B cell (primary cell): ENCODE measurements at places on chromosomes 7 and 10.

DNA sequence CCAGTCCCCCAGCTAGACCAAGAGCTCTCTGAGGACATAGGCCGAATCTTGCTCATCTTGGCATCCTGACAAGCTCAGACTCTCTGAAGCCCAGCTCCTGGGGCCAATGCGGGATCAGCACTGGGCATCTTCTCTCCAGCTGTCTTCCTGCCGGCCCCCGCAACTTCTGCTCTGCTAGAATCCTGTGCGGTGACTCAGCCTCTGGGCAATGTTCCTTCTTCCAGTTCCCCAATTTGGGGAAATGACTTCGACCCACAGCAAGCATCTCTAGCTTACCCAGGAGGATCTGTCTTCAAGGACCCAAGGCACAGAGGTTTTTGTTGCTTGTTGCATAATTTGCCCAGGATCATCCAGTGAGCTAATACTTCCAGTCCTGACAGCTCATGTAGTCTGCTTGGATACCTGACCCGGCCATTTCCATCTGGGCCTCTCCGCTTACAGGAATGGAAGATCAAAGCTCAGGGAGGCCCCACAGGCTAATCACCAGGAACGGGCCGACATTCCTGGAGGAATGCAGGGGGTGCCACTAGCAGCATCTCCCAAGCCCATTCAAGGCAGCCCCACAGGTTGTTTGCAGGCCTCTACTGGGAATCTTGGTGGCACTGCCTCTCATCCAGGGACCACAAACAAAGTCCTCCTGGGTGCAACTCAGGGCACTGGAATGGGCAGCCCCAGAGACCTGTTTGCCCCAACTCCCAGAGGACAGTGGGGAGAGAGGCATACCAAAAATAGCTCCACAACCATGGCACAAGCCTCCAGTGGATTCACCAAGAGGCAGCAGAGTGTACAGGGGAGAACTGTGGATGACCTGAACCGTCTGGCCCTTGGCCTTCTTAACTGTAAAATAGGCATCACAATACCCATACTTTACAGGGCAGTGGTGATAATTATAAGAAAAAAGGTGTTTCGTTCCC, 151.9 kb downstream of the NEURL1 start:
- DNase-seq = no peak

GRCh38 chr10:51386248-51386885, 312.1 kb downstream of the PRKG1 start:
- DNase-seq = no peak

DNA sequence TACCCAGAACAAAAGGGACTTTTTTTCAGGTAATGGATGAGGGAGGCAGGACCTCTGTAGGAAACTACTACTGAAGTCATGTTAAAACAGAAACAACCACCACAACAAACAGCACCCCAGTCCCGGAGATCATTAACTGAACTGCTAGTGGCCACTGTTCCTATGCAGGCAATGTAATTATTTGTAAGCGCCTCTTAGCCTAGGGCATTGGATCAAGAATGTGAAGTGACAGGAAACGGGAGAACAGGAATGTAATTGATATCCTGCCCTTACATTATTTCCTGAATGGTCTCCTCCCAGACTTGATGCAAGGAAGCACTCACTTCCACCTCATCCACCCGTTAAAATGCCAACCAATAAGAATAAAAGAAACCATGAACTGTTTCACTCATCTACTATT, 16.7 kb upstream of the GAD2 start:
- no peak for DNase-seq

DNA sequence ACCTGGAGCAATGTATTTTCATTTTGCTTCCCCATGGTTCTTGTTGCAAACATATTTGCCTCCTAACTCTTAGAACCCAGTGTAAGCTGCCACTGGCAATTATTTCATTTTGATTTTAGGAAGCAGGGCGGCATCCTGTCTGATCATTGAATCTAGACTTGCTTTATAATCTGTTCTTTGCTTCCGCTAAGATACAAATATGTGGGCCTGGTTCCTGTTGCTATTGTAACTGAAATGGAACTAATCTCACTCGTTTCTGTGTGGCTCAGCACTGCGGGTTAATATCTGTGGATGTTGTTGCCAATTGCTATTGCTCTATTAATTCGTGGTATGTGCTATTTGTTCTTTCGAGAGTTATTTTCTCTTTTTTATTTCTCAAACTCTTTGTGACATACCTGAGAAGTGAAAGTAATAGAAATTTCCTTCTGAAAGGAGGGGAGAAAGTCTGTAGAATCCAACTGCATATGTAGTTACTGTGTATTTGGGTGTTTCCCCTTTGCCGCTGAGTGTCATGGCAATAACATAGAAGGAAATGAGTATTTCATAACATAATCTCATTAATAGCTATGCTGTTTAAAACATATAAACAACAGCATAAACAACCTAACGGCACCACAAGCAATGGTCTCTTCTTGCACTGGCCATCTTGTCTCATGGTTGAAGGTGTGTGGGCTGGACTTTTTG, 62.4 kb downstream of the FZD1 start:
- no peak for DNase-seq

- no peak for DNase-seq
These were observed 904.6 kb upstream of the SORCS1 start for GRCh38 chr10:108069096-108069495.

DNA sequence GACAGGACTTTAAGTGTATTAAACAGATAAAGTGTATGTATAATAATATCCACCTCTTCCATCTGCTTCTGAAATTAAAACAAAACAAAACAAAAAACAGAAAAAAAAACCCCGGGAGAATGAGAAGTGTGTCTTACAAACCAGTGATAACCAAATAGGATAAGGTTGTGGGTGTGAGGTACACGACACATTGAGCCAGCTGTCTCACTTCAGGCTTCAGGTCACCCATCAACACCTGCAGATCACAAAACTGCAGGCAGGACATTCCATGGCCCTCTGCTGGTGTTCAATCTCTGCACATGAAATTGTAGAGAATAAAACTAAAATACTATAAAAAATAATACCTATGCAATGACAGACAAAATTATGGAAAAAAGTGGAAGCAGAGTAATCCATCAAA, 339.9 kb downstream of the SFMBT2 start:
- no peak for DNase-seq

- DNase-seq = no peak
These were observed 54.4 kb downstream of the ITGB8 start for GRCh38 chr7:20385126-20385525.

- DNase-seq = no peak
These were observed 144.0 kb upstream of the RET start for GRCh38 chr10:42932735-42933447.

- DNase-seq = no peak
These were observed 35.4 kb upstream of the WNT8B start for GRCh38 chr10:100427374-100427773.

DNA sequence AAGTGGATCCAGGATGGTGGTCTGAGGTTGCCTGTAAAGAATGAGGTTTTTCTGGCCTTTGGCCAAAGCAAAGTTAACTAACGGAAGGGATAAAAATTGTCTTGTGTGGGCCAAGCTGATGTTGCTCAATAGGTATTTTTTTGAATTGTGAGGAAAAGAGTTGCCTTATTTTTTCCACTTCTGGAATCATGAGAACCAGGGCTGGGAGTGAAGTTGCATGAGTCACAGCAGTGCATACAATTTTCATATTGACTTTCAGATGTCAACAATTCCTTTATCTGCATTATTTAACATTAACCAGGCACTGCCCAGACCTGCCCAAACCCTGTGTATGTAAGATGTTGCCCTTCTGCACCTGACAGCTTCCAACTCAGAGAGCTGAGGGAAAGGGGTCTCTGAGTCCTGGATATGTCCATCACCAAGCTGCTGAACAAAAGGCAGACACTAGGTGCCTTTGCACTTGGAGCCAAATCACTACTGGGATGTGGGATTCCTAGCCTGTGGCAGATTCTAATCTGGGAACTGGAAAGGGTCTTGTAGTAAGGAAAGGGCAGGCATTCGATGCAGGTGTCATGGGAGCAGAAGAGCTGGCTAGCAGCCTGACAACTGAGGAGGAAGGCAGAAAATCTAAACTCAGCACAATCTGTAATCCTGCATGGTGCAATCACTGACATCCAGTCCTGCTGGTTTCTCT, 52.3 kb upstream of the SLC35B4 start:
- DNase-seq = no peak

DNA sequence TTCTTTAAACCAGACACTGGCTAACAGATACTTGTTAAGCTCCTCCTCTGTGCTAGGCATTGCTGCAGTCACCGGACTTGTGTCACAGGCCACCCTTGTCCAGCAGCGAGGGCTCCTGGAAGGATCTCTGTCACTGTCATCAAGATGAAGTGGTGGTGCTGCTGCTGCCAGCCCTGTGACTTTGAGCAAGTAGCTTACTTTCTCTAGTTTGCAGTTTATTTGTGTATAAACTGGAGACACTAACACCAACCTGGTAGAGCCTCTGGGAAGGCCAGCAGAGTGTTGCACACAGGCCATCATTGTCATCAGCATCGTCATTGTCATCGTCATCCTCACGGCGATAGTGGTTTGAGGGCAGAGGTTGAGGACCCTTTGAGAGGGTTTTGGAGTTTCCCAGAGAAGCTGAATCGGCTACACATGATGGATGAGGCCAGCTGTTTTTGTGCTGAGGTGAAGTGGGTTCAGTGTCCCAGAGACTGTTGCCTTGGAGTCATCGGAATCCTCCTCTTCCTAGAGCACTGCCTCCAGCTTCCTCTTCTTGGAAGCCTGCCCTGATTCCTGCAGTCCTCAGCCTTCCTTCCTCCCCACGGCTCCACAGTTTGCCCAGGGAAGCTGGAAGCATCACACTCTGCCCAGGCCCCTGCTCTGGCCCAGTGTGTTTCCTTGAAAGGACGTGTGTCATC, 128.4 kb downstream of the GRK5 start:
- DNase-seq = no peak

DNA sequence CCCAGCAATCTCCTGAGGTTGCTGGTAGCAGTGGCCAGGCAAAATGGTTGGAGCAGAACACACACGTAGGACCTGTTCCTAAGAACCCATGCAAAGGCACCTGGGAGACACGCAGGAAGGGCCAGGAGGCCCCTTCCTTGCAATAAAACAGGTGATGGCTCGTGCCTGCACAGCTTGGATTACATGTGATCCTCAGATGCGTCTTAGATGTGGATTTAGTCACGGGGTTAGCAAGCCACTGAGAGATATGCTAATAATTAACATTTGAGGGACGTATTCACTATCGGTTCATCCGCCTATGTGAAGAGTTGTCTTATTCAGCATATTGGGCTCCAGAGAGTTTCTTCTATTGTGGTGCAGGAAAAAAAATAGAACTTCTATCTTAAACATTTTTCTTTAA, 4.6 kb upstream of the RHEB start:
- no peak for DNase-seq

DNA sequence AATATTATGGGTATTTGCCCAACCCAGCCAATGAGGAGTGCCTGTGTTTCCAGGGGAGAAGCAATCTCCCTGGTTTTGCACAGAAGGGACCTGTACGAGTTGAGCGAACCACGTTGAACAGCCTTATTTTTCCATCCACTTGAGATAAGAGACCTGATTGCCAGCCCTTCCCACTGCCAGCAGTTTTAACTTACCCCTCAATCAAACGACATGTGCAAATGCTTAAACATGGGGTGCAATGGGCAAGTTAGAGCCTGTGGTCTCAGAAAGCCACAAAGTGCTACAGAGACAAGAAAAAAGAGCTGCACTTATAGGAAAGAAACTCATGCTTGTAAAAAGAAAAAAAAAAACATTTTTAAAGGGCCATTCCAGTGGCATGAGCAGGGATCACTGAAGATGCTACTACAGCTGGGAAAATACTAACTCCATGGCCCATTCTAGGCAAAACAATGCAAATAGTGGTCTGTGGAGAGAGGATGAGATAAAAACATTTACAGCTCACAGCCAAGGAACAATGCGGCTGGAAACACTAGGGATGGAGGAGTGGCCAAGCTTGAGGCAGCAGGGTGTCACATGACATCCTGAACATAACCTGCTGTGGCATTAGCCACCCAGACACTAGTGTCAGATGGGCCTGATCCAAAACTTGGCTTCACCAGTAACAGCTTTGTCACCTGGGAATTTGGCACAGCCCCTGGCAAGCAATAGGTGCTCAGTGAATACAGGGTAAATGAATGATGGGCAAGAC, 162.8 kb downstream of the ELMO1 start:
- DNase-seq = peak; percentile 12

- no peak for DNase-seq
These were observed 163.3 kb downstream of the GRID1 start for GRCh38 chr10:86203162-86203905.

- no peak for DNase-seq
These were observed 282.0 kb upstream of the AKR1E2 start for GRCh38 chr10:4543938-4544533.

GRCh38 chr7:127478461-127478860, 86.0 kb upstream of the ZNF800 start:
- no peak for DNase-seq

- DNase-seq = no peak
These were observed 13.4 kb downstream of the TMEM209 start for GRCh38 chr7:130191791-130192190.

- DNase-seq = no peak
These were observed 470.7 kb downstream of the DNAJB6 start for GRCh38 chr7:157807510-157807909.

DNA sequence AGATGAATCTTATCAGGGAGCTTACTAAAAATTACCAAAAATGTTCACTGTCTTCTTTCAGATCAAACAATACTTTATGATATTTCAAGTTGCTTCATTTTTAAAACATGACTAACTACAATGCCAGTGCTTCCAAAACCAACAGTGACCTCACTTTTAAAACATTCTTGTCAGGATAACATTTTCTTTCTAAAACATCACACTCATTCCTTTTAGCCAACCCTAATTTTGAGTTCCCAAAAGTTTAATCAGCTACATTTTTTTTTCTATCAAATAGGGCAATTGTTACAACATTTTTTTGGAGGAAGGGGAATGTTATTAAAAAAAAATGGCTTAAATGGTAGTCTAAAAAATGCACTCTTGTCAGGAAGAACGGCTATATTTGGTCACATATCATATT, 37.3 kb downstream of the RTKN2 start:
- no peak for DNase-seq

DNA sequence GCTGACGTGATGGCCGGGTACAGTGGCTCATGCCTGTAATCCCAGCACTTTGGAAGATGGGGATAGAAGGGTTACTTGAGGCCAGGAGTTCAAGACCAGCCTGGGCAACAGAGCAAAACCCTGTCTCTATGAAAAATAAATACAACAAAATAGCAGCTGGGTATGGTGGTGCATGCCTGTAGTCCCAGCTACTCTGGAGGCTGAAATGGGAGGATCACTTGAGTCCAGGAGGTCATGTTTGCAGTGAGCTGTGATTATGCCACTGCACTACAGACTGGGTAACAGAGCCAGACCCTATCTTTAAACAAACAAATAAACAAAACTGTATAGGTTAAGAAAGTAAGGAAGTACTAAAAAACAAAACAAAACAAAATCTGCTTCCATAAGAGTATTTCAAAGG, 6.2 kb upstream of the CUL2 start:
- DNase-seq = no peak

GRCh38 chr10:131822013-131822691, 78.7 kb upstream of the PPP2R2D start:
- DNase-seq = no peak

GRCh38 chr10:111093741-111094380, 17.0 kb downstream of the ADRA2A start:
- DNase-seq = no peak
